Glutamatergic neuron (in vitro differentiated cells): ENCODE measurements at places on chromosomes 1 and 21.

GRCh38 chr1:214380396-214380795, 99.4 kb downstream of the SMYD2 start:
- no peak for DNase-seq

- DNase-seq: no peak
These were observed 107.7 kb upstream of the SLC5A9 start for GRCh38 chr1:48114596-48115382.

- DNase-seq: no peak
These were observed 122.8 kb downstream of the SYF2 start for GRCh38 chr1:25109531-25109951.

DNA sequence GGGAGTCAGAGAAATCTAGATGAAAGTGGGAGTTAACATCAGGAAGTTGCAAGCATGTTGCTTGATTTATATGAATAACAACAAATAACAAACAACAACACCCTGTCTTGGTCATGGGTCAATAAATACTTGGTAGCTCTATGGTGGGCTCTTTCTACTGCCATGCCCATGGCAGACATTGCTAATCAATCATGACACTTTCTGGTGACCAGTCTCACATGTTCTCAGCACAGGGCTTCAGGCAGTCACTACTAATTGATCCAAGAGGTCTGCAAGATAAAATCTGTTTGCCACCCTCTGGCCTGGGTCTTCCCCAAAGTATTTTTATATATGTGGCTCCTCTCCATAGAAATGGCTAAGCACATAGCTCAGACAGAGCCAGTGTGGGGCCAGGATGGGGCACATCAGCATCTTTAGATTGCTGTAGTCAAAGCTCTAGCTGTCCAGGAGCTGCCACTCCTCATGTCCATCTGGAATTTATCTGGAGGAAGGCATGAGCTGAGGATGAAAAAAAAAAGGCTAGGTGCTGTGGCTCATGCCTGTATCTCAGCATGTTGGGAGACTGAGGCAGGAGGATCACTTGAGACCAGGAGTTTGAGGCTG, 51.2 kb downstream of the STUM start:
- DNase-seq: no peak

- peak; percentile 26 for DNase-seq
These were observed 491 bp downstream of the PER3 start for GRCh38 chr1:7784492-7785071.

DNA sequence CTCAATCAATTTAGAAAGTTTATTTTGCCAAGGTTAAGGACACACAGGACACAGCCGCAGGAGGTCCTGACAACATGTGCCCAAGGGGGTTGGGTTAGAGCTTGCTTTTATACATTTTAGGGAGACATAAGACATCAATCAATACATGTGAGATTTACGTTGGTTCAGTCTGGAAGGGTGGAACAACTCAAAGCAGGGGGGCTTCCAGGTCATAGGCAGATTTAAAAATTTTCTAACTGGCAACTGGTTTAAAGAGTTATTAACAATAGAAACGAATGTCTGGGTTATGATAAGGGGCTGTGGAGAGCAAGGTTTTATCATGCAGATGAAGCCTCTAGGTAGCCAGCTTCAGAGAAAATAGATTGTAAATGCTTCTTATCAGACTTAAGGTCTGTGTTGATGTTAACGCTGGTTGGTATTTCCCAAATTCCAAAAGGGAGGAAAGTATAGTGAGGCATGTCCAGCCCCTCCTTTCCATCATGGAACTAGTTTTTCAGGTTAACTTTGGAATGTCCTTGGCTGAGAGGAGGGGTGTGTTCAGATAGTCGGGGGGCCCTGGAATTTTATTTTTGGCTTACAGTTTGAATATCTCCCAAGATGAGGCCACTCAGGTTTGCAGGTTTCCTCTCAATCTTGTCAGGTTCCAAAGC, 31.0 kb upstream of the TGFBR3 start:
- DNase-seq: no peak

GRCh38 chr1:30953685-30954084, 45.1 kb upstream of the SDC3 start:
- no peak for DNase-seq

GRCh38 chr1:55212349-55213150, 2.6 kb downstream of the USP24 start:
- DNase-seq: no peak

GRCh38 chr1:159188375-159188788, 16.3 kb upstream of the ACKR1 start:
- DNase-seq: peak; percentile 75

DNA sequence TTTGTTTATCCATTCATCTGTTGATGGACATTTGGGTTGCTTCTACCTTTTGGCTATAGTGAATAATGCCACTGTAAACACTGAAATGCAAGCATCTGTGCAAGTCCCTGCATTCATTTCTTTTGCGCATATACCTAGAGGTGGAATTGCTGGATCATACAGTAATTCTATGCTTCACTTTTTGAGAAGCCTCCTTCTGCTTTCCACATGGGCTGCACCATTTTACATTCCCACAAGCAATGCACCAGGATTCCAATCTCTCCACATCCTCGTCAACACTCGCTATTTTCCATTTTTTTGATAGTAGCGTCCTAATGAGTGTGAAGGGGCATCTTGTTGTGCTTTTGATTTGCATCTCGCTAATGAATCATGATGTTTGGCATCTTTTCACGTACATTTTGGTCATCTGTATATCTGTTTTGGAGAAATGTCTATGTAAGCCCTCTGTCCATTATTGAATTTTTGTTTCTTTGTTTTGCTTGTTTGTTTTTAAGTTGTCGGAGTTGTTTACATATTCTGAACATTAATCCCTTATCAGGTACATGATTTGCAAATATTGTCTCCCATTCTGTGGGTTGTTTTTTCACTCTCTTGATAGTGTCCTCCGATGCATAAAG, 335.4 kb downstream of the RRAGC start:
- no peak for DNase-seq

DNA sequence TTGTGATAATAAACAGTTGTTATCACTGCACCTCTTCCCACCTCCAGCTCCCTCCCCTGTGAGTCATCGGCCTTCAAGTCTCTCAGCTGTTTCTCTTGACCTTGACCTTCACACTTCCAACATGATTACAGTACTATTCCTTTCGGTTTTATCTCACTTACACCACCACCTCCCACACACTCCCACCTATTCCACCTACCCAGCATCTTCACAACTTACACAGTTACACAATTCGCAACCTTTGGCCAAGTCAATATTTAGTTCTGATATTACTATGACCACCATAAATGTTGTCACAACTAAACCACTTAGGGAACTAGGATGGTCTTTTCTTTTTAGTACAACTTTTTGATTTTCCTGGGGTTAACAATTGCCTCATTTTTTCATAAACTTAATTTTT, 60.2 kb downstream of the RIPK4 start:
- DNase-seq: no peak

- DNase-seq: no peak
These were observed 46.2 kb downstream of the MACF1 start for GRCh38 chr1:39250460-39251240.

- DNase-seq: no peak
These were observed 129.8 kb downstream of the SLC45A1 start for GRCh38 chr1:8447616-8448150.

DNA sequence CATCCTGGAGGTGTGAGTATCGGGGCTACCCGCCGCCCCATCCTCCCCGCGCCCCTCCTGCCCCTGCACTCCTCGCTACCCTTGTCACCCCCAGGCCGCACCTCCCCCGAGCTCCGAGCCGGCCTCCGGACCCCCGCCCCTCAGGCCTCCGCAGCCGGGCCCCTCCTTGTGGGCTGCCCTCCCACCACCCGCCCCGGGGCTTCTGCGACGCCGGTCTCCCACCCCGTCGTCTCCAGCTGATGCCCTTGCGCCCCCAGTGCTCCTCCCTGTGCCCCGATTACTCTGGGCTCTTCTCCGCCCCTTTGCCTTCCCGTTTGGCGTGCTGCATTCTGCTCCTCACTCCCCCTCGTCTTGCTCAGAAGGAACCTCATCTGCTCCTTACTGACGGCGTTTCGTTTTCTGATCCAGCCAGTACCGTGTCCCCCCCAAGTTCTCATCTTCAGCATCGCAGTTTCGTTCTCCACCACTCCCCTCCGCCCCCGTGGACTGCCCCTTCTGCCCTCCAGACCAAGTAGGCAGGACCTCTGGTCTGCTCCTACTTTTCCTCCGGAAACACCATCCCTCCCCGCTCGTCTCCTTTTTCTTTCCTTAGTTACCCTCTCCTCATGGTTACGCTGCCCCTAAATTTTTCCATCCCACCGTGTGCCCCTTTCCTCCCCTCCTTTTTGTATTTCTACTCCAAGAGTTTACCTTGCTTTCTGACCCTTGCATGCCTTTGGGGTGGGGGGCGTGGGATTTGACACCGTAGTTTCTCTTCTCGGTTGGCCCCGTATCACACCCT, 841 bp downstream of the SNX27 start:
- DNase-seq: peak; percentile 70

- no peak for DNase-seq
These were observed 24.1 kb downstream of the TRIM45 start for GRCh38 chr1:117097443-117097842.

DNA sequence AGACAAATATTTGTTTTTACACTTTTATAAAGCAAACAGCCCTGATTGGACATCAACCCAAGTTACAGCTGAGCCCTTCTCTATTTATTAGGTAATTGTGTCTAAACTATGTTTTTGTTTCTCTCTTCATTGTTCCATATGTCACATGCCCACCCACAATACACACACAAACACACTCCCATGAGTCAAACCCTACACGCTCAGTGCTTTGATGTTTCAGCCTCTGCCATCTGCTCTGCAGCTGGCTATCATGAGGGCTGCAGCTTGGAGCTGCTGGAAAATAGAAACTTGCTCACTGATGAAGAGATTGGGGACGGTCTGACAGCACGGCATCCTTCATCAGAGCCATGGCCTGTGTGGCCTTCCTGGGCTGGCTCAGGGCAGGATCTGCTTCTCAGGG, 41.7 kb downstream of the PSMG1 start:
- no peak for DNase-seq

DNA sequence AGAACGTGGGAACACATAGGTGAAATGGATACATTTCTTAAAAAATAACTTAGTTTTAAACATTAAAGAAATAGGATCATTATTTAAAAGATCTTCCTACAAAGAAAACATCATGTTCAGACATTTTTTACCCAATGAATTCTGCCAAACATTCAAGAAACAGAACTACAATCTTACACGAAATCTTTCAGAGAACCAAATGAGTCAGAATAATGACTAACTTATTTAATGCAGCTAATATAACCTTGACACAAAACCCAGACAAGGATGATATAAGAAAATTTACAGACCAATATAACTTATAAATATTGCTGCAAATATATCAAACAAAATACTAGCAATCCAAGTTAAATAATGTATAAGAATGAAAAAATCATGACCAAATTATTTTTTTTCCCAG, 220.1 kb upstream of the KCNK2 start:
- no peak for DNase-seq

DNA sequence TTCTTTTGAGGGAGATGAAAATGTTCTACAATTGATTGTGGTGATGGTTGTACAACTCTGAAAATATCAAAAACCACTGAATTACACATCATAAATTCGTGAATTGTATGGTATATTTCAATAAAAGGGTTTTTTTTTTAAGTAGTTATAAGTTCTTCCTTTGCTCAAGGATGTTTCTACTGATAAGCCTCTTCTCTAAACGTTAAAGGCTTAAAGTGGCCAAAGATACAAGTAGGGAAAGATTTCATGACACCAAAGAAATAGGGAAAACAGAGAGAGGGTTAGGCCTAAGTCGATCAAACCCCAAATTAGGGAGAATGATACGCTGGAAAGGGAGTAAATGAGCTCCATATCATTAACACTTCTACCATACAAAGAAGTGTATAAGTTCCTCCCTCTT, 4.1 kb downstream of the KDM5B start:
- DNase-seq: no peak

- DNase-seq: no peak
These were observed 16.9 kb downstream of the SSR2 start for GRCh38 chr1:156003923-156004188.

DNA sequence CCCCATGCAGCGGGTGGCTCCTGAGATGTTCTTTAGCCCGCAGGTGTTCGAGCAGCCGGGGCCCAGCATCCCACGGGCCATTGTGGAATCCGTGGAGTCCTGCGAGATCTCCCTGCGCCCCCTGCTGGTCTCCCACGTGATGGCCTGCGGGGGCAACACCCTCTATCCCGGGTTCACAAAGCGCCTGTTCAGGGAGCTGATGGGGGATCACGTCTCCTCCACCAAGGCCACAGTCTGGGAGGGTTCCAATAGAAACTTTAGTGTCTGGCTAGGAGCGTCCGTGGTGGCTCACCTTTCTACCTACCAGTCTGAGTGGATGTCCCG, 71.0 kb downstream of the ACTL8 start:
- DNase-seq: peak; percentile 79

- DNase-seq: no peak
These were observed 38.0 kb upstream of the RGS5 start for GRCh38 chr1:163240705-163241104.

GRCh38 chr1:222171005-222171404, 376.9 kb downstream of the HHIPL2 start:
- no peak for DNase-seq

DNA sequence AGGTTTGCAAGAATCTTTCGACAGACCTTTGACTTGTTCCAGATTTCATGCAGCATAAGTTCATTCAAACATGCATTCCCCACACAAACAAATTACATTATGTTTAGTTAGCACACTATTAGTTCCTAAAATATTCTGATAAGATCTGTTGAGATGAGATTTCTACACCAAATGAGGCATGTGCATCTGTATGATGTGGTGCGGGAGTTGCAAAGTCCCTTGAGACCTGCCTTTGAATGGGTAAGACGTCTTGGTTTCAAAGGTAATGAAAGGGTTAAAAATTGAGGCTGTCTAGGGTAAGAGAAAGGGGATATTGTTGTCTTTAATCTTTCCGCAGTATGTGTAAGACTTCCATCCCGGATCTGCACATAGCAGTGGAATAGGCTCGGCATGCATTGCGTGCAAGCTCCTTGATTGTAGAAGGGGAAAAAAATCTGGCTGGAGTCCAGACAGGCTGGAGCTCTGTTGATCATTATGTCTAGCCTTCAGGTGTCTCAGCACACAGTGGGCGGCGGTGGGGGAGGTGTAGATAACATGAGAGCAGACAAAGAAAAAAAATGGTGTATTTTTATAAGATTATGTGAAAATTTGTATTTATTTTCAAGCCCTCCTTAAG, 296.6 kb downstream of the PTPRC start:
- no peak for DNase-seq

DNA sequence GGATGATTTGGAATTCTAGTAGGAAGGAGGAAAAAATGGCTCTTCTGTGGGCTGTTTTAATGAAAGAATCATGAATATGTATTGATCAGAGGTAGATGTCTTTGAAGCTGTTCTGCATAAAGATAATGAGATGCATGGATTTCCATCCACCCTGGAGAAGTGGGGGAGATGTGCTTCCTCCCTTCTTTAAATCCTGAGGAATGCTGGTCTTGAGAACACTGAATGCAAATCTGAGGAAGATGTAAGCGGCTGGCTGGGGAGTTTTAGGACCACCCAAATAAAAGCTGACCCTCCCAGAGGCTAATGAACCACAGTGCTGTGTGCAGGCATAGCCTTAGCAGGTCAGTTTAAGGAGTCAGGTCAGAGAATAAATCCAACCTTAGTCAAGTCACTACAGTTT, 37.3 kb downstream of the ZMYND12 start:
- no peak for DNase-seq
